ENCODE measurements at places on chromosomes 11 and 22. TPM values are rescaled to one million over a fixed set of nuclear protein-coding genes. Genes with fewer than 3 reads are reported as not detected.
A peak's percentile ranks its signal among the peaks of the same experiment; 100 is the strongest.

The OR2AG2 gene
- total RNA-seq: 0.14 TPM

The ANO1 gene
- 0.07 TPM for total RNA-seq

DNA sequence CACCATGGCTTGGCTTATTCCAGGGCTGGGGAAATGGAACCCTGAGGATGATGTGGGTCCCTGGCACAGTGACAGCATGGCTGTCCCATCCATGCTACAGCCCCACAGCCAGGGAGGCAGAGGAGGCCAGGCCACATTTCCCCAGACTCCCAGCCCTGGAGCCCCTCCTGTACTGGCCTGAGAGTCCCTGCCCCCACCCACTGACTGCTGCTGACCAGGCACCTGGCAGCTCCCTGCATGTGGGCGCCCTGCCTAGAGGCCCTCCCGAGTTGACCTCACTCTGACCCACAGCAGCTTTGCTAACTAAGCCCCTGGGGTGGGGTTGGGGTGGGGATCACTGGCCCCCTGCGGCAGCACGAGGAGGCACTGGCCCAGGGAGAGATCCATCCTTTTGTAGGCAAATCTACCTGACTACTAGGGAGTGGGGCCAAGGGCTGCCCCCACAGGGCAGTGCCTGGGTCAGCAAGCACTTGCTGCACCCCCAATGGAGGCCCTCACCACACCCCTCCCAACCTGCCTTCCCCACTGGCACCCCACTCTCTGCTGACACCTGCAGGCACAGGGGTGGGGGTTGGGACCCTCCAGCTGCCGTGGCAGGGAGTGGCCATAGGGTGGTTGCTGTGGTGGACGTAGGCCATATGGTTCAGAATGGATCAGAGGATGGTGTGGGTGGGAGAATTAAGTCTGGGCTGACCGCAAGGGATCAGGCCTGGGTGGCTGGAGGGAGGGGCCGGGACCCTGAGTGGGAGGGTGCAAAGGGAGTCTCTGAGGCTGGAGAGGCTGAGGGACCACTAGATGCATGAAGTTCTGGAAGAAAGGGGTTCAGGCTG is 17.4 kb downstream of the ARVCF start:
- DNase-seq: no peak

GRCh38 chr11:123137431-123138224 is 57.4 kb downstream of the CLMP start:
- DNase-seq: no peak

- peak; percentile 74 for DNase-seq
Observed at GRCh38 chr22:27170491-27170890, 513.1 kb downstream of the MIAT start.

The FAM83F gene
- 3.3 TPM for total RNA-seq

DNA sequence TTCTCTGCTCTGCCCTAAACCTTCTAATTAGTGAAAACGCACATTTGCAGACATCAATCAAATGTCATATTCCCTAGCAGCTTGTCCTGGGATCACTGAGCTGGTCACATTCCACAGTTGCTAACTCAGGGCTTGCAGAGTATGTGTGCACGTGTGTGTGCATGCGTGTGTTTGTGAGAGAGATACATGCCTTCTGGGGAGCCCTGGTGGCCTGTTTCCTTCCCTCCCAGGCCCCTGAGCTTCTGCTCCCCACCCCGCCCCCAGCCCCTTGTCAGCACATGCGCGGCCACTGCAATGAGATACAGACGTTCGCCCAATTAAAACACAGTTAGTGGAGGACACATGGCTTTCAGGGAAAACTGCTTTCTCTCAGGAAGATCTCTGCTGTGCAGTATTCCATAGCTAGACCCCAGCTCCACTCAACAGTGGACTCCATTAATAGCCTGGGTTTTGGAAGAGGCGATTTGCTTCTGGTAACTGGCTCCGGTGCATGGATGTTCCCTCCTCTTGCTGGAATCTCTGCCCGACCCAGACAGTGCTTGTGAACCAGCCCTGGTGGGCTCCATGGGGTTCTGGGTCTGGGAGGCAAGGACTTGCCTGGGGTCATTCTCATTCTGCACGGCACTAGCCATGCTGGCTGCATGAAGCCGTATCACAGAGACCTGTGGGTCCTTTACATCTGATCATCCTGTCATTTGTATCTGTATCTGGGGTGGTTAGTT is 17.7 kb downstream of the LRP5 start:
- no peak for DNase-seq

GRCh38 chr11:84673753-84674152 is 953.4 kb downstream of the DLG2 start:
- peak; percentile 27 for DNase-seq

The IFITM10 gene
- not detected for total RNA-seq

DNA sequence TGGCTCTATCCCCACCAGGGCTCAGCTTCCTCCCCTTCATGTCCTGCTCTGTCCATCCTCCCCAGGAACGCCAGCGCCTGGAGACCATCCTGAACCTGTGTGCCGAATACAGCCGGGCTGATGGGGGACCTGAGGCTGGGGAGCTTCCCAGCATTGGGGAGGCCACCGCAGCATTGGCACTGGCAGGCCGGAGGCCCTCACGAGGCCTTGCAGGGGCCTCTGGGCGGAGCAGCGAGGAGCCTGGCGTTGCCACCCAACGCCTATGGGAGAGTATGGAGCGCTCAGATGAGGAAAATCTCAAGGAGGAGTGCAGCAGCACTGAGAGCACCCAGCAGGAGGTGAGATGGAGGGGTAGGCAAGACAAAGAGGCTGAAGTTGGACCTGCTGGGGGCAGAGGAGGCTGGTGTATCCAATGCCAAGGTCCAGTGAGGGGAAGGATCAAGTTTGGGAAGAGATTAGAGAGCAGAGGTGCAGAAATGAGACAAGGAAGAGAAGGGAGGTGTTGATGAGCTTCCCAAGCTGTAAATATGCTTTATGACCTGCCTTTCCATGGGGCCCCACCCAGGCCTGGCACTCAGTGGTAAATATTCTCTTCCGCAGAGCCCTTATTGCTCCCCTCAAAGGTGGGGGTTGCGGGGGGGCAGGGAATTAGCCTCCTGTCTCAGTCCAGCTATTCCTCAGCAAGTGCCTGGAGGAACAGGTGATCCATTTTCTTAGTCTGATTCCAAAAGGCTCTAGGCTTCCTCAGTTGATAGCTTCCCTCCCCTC is 23.9 kb downstream of the PHLDB1 start:
- no peak for DNase-seq

DNA sequence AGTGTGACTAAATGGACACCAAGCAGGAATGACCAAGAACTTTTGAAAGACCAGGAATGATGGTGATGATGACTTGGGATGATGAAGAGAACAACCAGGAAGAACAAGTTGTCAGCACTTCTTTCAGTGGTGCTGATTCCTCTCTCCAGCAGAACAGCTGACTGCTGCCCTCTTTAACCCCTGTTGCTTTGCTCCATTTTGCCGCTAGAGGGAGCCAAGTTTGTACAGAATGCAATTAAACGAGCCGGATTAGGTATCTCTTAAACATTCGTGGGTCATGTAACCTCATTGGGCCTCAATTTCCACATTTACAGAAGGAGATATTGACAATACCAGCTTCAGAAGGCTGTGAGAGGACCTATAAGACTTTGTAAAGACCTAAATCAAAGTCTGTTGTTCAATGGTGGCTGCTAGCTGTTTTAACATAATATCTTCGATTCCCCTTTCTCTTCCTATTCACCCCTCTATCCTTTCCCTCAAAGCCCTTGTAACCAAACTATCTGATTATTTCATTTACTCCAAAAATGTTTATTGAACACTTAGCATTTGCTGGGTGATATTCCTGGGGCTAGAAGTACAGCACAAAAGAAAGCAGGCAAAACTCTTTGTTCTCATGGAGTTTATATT is 1.9 kb downstream of the OR4S1 start:
- peak; percentile 15 for DNase-seq

DNA sequence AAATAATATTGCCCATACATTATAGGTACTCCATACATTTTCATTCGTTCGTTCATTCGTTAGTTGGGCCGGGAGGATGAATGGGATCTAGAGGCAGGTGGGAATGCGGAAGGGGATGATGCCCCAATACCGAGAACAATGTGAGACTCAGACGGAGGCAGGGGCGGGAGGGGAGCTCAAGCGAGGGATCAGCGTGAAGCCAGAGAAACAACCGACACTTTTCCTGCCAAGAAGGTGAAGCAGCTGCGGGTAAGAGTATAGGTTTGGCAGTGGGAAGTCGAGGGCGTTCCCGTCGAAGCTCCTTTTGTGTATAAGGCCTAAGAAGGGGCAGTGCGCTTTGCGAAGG is 1.1 kb upstream of the ARHGEF17 start:
- DNase-seq: no peak

The TMEM191B gene
- not detected for total RNA-seq

GRCh38 chr11:71470946-71471345 is 17.9 kb downstream of the NADSYN1 start:
- no peak for DNase-seq

DNA sequence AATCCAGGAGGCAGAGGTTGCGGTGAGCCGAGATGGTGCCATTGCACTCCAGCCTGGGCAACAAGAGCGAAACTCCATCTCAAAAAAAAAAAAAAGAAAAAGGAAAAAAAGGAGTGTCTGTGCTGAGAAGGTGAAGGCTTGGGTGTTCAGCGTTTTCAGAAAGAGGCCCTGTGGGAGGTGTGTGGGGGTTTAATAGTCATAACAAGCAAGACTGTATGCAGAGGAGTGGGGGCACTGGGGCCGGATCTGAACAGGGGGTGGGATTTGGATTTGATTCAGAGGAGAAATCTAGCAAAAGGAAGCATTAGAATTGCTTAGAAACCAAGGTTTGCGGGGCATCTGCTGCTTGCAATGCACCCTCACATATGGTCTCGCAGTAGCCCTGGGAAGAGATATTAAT is 136.0 kb downstream of the FEZ1 start:
- no peak for DNase-seq

All from epithelial cell of proximal tubule (primary cell).